Activated T-helper 1 cell treated with Interleukin-2 at 50 U/mL for 16 hours (primary cell): ENCODE measurements at places on chromosomes 11 and 22.
A peak's percentile ranks its signal among the peaks of the same experiment; 100 is the strongest.

GRCh38 chr11:41999066-41999465, 539.6 kb upstream of the LRRC4C start:
- no peak for DNase-seq

DNA sequence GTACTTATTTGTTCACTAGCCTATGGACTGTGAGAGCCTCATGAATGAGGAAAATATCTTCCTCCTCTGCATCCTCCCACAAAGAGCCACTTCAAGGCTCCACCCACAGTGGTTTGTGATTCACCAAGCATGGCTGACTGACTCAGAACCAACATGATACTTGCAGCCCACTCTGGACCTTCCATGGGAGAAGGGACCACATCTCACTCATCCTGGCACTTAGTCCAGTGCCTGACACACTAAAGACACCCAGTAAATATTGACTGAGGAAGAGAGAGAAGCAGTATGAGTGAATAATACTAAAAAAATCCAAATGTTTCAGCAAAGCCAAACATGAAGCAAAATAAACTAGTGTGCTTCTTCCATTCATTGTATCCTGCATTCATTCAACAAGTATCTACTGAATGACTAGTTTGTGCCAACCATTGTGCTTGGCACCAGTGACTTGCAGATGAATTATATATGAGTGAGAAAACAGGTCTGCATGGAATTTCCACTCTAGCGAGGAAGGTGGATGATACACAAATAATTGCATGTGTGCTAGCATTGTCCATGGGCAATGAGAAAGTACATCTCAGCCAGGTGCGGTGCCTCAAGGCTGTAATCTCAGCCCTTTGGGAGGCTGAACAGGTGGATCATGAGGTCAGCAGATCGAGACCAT, 54.9 kb upstream of the BLID start:
- DNase-seq: no peak

GRCh38 chr11:8661001-8661795, 21.3 kb downstream of the TRIM66 start:
- no peak for DNase-seq

GRCh38 chr11:76672431-76673175, 2.1 kb upstream of the LRRC32 start:
- DNase-seq: no peak

DNA sequence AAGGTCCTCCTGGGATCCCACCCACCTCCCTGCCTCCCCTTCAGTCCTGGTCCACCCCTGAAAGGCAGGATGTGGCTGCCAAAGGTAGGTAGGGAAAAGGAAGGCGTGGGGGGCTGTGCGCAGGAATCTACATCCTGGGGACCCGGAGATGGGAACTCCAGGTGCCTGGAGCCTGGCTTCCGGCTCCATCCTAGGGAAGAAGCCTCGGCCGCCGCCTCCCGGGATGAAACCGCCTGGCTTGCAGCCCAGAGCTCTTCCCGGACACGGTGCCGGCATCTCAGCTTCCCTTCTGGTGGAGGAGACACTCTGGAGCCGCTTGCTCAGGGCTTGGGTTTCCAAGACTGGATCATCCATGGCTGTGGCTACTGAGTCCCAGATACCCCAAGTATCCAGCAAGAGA, 33.3 kb upstream of the PDGFB start:
- DNase-seq: no peak

- peak; percentile 37 for DNase-seq
Observed at GRCh38 chr11:36352922-36353321, 56.8 kb downstream of the PRR5L start.

GRCh38 chr11:1444321-1444720, 42.3 kb downstream of the MOB2 start:
- DNase-seq: no peak
